Fibroblast of lung (primary cell): ENCODE measurements at places on chromosomes 5 and 9.

GRCh38 chr5:122162100-122162638 is 32.8 kb downstream of the ZNF474 start:
- DNase-seq: no peak

- DNase-seq: no peak
These were observed 90.7 kb upstream of the FSTL4 start for GRCh38 chr5:133702791-133703770.

DNA sequence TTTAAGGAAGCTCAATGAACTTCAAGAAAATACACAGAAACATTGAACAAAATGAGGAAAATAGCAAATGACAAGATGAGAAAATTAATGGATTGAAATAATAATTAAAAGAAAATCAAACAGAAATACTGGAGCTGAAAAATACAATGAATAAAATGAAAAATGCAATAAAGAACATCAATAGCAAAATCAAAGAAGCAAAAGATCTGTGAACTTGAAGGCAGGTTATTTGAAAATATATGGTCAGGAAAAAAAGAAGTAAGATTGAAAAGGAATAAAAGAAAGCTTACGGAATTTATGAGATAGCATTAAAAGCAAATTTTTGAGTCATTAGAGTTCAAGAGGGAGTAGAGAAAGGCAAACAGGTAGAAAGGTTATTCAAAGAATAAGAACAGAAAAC is 42.4 kb downstream of the CERT1 start:
- DNase-seq: peak; percentile 8

DNA sequence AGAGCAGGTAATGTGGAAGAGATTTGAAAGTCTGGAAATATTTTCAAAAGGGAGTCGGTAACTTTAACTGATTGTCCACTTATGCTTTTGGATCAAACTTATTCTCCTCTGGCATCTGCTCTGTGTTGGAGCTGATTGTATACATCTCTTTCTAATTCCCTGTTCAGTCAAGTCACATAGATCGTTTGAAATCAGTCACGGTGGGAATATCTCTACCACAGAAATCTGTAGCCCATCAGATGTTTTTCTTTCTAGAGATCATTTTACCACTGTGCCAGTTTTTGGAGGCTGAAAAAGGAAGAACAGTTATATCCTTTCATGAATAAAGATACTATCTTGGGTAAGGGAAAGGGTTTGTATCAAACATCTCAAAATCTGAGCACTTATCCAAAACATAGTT is 1853.3 kb downstream of the EFNA5 start:
- DNase-seq: no peak

GRCh38 chr5:42148813-42149212 is 223.7 kb downstream of the FBXO4 start:
- DNase-seq: no peak
